SHP77 (cell line): ENCODE measurements at places on chromosomes 3 and 15.

GRCh38 chr3:117681619-117682018 is 972.0 kb downstream of the TUSC7 start:
- no peak for DNase-seq

- DNase-seq: peak; percentile 12
Observed at GRCh38 chr3:18370672-18371071, 54.5 kb downstream of the SATB1 start.

- DNase-seq: no peak
Observed at GRCh38 chr3:45366290-45366689, 22.1 kb upstream of the LARS2 start.

DNA sequence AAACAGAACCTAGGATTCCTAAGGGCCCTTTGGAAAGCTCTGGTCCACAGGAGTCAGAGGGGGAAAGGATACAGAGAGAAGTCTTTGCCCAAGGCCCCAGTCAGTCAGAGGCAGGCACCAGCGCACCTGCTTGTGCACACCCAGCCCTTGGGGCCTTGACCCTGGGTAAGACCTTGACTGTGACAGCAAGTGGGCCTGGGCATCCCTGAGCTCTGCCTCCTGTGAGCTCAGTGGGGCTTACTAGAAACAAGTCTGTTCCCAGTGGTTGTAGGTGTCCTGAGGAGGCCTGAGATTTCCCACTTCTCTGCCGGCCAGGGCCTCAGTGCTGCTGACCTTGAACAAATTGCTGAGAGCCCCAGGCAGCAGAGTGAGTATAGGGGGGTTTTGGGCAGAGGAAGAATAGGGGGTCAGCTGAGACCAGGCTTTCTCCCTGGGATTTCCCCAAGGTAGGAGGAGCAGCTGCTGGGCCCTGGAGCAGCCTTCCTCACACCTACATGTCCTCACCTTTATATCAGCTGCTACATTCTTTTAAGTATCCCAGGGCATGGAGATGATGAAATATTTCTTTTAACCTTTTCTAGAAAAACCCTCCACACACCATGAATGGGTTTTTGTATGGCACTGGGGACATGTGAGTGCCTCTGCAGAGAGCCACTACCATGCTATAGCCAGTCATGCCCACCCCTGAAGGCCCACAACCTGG is 9.7 kb upstream of the DAG1 start:
- no peak for DNase-seq

- DNase-seq: no peak
Observed at GRCh38 chr15:37339856-37340255, 239.5 kb upstream of the MEIS2 start.

DNA sequence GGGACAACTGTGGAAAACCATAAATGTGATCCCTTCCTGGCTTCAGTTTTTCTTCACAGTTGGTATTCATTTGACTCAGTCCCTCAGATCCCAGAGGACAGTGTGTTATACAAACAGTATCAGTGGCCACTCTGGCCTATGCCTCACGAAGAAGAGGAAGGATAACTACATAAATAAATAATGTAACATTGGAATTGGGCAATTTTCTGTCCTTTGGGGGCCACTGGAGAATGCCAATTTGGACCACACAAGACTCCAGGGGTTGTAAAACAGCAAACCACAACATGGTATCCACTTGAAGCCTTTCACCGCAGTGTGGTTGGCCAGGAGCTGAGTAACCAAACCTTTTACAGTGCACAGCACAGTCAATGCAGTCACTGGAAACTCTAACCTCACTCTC is 1077.0 kb downstream of the ROBO2 start:
- DNase-seq: no peak

- no peak for DNase-seq
Observed at GRCh38 chr3:13132731-13133410, 59.6 kb upstream of the IQSEC1 start.

DNA sequence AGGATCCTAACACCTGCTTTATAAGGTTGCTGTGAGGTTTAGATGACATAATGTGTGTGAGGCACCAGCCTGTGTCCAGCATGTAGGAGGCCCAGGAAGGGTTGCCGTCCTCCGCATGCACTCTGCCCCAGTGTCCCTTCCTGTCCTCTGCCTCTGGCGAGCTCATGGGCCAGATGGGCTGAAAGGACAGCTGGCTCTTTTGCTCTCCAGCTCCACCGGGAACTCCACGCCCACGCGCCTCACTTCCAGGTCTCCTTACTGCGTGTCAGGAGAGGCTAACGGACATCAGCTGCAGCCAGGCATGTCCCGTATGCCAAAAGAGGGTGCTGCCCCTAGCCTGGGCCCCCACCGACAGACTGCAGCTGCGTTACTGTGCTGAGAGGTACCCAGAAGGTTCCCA is 12.2 kb downstream of the MUC20 start:
- DNase-seq: no peak

DNA sequence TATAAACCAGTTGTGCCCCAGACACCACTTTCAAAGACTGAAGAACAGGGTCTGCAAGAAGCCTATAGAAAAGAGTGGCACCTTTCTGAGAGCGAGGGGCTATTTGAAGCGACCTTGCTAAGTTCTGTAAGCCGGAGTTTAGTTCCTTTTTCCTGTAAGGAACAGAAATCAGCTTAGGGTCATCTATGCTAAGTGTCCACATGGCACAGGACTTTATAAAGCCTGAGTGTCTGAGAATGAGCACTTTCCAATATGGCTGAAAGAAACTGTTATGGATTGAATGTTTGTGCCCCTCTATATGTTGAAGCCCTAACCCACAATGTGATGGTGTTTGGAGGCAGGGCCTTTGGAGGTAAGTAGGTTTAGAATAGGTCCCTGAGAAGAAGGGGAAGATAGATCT is 4.0 kb upstream of the A4GNT start:
- DNase-seq: no peak

DNA sequence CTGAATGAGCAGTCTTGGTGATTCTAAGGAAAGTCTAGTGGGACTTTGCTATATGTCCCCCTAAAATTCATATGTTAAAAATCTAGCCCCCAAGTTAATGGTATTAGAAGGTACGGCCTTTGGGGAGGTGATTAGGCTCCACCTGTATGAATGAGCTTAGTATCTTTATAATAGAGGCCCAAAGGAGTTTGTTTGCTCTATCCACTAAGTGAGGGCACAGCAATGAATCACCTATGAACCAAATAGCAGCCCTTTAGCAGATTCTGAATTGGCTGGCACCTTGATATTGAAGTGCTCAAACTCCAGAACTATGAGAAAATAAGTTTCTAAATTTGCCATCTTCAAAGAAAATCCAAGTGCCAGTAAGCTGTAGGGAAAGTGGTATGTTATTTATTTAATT is 187.9 kb downstream of the SUCNR1 start:
- DNase-seq: peak; percentile 20

DNA sequence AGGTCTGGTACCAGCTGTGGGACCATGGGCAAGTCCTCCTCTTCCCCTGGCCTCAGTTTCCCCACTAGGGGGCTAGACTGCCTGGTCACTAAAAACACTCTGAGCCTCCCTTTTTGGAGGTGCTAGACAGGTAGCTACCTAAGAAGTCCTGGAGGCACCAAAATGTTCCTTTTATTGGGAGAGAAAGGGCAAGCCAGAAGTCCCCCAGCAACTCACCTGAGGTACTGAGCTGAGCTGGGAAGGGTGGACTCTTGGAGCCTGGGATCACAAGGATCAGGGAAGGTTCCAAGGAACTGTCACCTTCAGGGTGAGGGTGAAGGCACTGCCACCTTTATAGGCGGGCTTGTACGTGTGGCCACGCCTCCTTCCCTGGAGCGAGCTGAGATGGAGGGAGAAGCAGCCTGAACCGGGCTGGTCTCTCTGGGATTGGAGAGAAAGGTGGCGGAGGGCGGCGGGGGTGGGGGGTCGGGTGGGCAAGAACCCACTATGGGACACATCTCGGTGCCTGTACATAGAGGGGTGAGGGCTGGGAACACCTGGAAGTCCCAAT is at the start of gene CYP1A1:
TSS of gene CYP1A1 (minus strand) at position 304 of the 550 bp plus-strand sequence. CDS start 2,431 bp downstream, outside the sequence.
- peak; percentile 10 for DNase-seq

- no peak for DNase-seq
Observed at GRCh38 chr3:185046603-185047002, 106.3 kb downstream of the C3orf70 start.

DNA sequence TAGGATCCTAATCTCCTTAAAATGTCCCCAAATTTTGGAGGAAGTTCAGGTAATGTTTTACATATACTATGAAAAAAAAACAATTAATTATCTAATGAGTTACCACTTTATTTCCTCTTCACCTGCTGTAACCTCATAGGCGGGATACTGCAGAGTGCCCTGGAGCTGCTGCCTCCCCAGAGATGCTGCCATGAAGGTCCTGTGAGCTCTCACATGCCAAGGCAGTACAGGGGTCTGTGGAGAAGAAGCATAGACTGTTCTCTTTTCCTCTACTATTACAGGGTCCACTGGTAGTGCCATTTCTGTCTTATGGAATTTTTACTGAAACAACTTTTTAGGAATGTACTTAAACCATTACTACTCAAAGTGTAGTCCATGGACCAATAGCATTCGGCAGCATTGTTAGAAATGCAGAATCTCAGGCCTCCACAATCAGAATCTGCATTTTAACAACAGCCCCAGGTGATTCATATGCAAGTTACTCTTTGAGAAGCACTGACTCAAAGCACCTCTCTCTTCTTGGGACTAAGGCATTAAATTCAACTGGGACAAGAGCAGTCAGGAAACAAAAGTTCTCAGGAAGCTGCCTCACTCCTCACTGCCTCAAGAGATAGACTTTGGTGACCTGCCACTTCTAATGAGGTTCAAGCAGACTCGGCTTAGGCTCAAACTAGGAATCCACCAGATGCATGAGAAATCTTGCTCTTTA is 30.3 kb upstream of the CPOX start:
- DNase-seq: no peak

DNA sequence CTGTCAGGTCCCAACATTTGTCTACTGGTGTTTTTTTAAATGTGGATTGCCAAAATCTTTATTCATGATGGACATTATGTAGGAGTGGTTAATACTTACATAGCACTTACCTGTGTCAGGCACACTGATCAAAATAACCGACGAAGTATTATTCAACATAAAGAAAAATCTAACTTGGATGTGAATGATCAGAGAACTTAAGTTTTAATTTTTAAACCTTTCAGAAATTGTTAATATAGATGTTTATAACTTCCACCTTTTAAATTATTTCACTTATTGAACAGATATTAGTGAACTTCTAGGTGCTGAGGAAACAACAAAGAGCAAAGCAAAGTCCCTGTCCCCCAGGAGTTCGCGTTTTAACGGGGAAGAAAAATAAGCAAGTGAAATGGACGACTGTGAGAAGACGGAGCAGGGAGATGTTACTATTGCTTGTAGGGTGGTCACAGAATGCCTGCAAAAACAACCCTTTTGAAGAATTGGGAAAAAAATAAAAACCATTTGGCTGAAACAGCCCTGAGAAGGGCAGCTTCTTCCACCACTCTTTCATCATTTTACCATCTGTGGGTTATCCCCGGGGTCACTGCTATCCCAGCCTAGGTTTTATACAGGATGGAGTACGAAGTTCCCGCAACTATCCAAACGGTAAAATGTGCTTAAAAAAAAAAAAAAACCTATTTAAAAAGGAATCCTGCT is 915 bp upstream of the APH1B start:
- no peak for DNase-seq

- no peak for DNase-seq
Observed at GRCh38 chr15:70578196-70578595, 185.2 kb downstream of the UACA start.

DNA sequence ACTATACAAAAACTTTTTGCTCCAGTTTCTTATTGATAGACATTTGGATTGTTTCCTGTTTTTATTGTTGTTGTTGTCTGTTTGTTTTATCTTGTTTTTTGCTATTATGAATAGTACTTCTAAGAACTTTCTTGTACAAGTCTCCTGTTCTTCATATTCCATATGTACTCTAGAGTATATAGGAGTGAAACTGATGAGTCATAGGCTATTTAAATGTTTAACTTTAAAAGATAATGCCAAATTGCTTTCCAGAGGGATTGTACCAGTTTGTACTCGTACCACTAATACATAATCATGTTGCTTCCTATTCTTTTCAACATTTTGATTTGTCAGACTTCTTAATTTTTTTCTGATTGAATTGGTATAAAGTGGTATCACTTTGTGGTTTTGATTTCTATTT is 19.6 kb downstream of the LRRC49 start:
- no peak for DNase-seq

DNA sequence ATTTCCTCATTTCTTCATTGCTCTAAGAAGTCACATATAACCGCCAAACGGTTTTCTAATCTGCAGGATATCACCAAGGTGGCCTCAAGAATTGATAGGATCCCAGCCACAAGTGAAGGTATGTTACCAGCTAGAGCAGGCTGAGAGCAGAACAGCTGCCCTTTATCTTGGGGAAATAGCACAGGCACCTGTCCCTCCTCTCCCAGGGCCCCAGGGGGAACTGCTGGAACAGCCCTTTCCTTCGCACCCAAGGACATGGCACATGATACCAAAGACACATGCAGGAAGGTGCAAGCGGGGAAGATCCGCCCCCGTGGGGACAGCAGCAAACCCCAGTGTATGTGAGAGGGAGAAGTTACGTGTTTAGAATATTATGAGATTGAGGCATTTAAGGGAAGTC is 35.3 kb downstream of the HOMER2 start:
- no peak for DNase-seq

- DNase-seq: no peak
Observed at GRCh38 chr3:61065451-61066011, 185.7 kb downstream of the FHIT start.

DNA sequence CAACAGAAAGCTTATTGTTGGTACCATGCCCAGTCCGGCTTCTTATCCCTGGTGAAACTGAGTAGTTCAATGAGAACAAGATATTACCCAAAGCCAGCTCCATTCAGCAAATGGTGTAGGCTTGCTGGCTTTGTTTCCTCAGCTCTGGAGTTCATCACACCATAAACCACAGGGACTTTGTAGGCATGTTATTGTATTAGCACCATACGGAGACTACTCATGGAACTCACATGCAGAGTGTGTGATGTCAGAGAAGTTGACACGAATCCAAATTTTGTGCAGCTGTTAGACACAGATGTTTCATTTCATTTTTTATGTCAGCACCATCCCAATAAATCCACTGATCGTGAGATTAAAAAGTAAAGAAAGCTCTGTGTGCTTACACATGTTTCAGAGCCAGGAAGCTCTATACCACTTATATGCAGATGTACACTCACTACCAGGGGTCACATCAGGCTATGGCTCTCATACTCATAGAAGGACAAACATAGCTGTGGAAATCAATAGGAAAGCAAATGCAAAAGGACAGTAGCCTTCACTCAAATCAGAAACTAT is 63.4 kb upstream of the LEKR1 start:
- no peak for DNase-seq

- DNase-seq: peak; percentile 57
Observed at GRCh38 chr3:52277071-52277964, 1.1 kb downstream of the WDR82 start.

DNA sequence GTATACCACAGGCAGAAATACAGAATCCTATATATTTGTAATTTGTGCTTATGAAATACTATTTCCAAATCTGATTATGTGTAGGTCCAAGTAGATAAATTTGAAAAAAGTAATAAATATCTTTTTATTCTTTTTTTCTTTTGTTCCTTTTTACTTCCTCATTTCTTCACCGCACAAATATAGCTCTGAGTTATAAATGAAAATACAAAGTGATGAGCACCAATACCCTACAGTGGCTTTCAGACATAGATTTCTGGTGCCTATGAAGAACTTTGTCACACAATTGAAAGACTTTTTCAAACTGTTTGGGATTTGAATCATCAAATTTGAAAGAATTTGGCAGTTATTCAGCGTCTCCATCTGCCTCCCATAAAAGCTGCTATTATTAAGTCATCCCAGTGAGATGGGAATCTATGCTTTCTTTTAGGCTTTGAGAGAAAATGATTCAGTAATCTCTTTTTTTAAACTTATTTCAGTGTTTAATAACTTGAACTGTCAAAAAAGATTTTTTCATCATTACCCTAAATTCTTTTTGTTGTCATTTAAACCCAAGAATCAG is 363.6 kb upstream of the GOLIM4 start:
- no peak for DNase-seq
